ENCODE measurements at places on chromosomes 6 and 20. TPM values are rescaled to one million over a fixed set of nuclear protein-coding genes. Genes with fewer than 3 reads are reported as not detected.

Gene TSHZ2
- total RNA-seq: 2.4 TPM

Gene CST4
- not detected for total RNA-seq

Gene C20orf202
- total RNA-seq: 0.41 TPM

Gene TMEM170B
- total RNA-seq: 51.8 TPM

Gene GJA1
- total RNA-seq: 91.3 TPM

Gene PAK5
- 33.0 TPM for total RNA-seq

Gene BPIFB2
- total RNA-seq: not detected

Gene RNF217
- total RNA-seq: 17.1 TPM

Gene SRSF12
- 36.7 TPM for total RNA-seq

Gene CYP39A1
- 2.9 TPM for total RNA-seq

Gene TMEM63B
- 35.5 TPM for total RNA-seq

Gene RNF144B
- total RNA-seq: 2.9 TPM

Gene NTSR1
- total RNA-seq: 4.9 TPM

Gene PAX1
- not detected for total RNA-seq

Gene HSF2
- total RNA-seq: 130 TPM

Gene SRMS
- not detected for total RNA-seq

Gene SRSF6
- 44.0 TPM for total RNA-seq

Gene PRSS35
- total RNA-seq: 2.0 TPM

Gene PDE10A
- 126 TPM for total RNA-seq

Gene SLC35F1
- total RNA-seq: 97.0 TPM

Gene LY6G6F
- not detected for total RNA-seq

Gene HSPA12B
- 2.4 TPM for total RNA-seq

Gene MDFI
- total RNA-seq: 11.4 TPM

Gene ADNP
- total RNA-seq: 68.1 TPM

Gene HRH3
- 0.82 TPM for total RNA-seq

Gene ZNF391
- total RNA-seq: 2.9 TPM

Gene NCR2
- total RNA-seq: not detected

Gene SPAG4
- total RNA-seq: 0.82 TPM

Gene PDYN
- 16.3 TPM for total RNA-seq

Gene ZNF217
- 4.1 TPM for total RNA-seq

Gene LIN28B
- total RNA-seq: 0.41 TPM

Gene CRISP2
- total RNA-seq: 0.82 TPM

Gene MYBL2
- total RNA-seq: 0.41 TPM

Gene DCDC2
- total RNA-seq: 2.4 TPM

Gene PSORS1C2
- total RNA-seq: not detected

Gene PREX1
- 18.8 TPM for total RNA-seq

Gene TCF21
- total RNA-seq: not detected

Gene ACOT8
- total RNA-seq: 32.6 TPM

Gene MCUR1
- total RNA-seq: 25.3 TPM

Gene VSX1
- total RNA-seq: not detected
